ENCODE measurements at places on chromosomes 11 and 22.

DNA sequence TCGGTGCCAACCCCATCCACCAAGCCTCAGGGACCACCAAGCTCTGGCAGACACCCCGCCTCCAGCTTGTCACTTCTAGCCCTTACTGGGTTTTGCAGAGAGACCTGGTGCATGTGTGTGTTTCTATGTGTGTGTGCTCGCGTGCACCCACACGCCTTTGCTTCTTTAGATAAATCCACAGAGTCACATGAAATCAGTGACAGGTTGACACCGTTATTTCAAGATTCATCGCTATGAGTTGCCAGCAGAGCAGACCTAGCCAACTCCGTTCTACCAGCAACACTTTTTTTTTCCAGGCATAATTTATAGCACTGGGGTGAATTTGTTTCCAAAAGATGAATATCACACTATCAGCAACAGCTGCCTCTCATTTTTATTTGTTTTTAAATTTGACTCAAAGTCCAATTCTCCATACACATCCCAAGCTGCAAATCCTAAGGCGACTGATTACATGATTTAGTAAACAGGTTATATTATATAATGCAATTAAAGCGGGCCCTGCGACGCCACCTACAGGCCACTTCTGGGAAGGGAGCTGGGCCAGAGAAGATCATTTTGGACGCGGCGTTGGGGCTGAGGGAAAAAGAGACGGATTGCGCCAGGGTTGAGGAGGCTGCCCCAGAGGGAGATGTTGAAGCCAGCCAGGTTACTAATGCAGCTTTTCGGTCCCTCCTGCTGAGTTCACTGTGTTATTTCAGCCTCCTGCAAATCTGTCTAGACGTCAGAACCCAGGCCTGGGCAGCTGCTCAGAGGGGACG, 150.5 kb downstream of the FEZ1 start:
- peak; percentile 86 for DNase-seq
- H3K4me1 ChIP-seq: peaks cover 27% of the 10 kb centered on the region
- no peak overlapping the region for H3K4me3 ChIP-seq
- no peaks in the 10 kb centered on the region for H3K36me3 ChIP-seq
- H3K27ac ChIP-seq: no peak overlapping the region

DNA sequence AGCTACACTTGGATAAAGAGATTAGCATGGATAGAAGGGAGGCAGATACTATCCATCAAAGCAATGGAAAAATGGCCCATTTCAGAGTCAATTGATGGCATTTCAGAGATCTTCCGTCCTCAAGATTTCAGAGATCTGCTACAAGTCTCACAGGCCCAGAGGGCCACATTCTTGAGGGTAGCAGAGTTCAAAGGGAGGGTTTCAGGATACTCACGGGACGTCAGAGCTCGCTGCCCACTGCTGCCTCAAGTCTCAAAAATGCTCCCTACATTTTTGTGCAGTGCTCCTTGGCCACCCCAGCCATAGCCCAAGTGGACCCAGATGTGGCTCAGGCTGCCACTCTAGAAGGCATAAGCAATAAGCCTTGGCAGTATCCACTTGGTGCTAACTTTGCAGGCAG, 24.9 kb downstream of the RTL6 start:
- no peak overlapping the region for H3K4me3 ChIP-seq
- no peak for DNase-seq
- H3K36me3 ChIP-seq: no peaks in the 10 kb centered on the region
- H3K4me1 ChIP-seq: peaks cover 13% of the 10 kb centered on the region
- no peaks in the 10 kb centered on the region for H3K27me3 ChIP-seq

- H3K27ac ChIP-seq: no peak overlapping the region
- DNase-seq: peak; percentile 24
- peaks cover 6% of the 10 kb centered on the region for H3K4me1 ChIP-seq
- H3K27me3 ChIP-seq: no peaks in the 10 kb centered on the region
- H3K4me3 ChIP-seq: no peak overlapping the region
These were observed 1151.2 kb upstream of the CCDC90B start for GRCh38 chr11:84437071-84437980.

DNA sequence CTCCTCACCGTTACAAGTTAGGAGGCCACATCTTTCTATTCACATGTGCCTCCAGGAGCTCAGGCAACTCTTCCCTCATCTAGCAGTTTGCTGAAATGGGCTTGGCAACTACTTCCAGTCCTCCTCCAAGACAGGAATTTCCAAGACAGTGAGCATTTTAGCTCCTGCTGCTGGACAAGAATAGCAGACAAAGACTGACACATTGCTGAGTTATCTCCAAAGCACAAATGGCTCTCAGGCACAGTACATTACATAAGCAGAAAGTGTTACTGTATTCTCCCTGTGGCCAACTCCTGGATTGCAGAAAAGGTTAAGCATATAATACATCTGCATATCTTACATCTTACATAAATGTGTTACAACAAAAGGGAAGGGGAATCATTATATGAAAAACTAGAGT, 83.2 kb upstream of the POU2AF2 start:
- H3K27ac ChIP-seq: no peak overlapping the region
- no peaks in the 10 kb centered on the region for H3K4me1 ChIP-seq
- no peak for DNase-seq
- H3K4me3 ChIP-seq: no peak overlapping the region
- no peaks in the 10 kb centered on the region for H3K36me3 ChIP-seq

DNA sequence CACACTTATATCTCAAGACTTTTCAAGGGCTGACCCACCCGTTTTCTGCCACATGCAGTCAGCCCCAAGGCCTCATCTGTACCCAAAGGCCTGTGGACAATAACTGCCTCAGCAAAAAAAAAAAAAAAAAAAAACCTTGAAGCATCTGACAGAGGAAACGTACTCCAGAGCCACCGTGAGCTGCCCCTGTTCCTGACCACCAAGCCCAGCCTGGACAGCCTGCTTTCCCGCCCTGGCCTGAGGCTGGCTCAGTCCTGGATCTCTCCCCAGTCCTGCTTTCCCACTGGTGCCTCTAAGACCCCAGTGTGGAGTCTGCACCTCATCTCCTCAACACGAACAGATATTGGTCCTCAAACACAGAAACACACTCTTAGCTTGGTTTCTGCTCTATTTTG, 66.5 kb downstream of the SLC35F2 start:
- H3K4me1 ChIP-seq: no peaks in the 10 kb centered on the region
- H3K27ac ChIP-seq: no peak overlapping the region
- DNase-seq: no peak
- no peak overlapping the region for H3K4me3 ChIP-seq
- H3K36me3 ChIP-seq: peaks cover 2% of the 10 kb centered on the region

- no peaks in the 10 kb centered on the region for H3K27me3 ChIP-seq
- H3K27ac ChIP-seq: no peak overlapping the region
- no peaks in the 10 kb centered on the region for H3K4me1 ChIP-seq
- DNase-seq: no peak
- no peak overlapping the region for H3K4me3 ChIP-seq
- no peaks in the 10 kb centered on the region for H3K36me3 ChIP-seq
These were observed 32.2 kb upstream of the PTPRJ start for GRCh38 chr11:47948137-47948536.

- no peaks in the 10 kb centered on the region for H3K36me3 ChIP-seq
- no peaks in the 10 kb centered on the region for H3K4me1 ChIP-seq
- DNase-seq: no peak
- H3K27me3 ChIP-seq: no peaks in the 10 kb centered on the region
These were observed 85.7 kb downstream of the NECTIN1 start for GRCh38 chr11:119643212-119643875.

DNA sequence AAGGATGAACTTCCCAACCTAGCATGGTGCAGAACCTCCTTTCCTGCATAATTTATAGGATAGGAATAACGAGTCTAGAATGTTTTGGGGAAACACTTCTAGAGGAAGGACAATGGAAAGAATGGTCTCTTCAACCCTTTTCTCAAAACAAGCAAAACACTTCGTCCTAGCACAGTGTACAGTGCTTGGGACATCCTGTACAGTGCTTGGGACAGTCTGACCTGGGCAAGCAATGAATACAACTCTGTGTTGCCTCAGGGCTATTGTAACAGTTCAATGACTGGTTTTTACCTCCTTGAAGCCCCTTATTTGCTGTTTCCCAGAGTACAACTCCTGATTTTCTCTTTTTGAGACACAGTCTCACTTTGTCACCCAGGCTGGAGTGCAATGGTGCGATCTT, 1.6 kb upstream of the ADAMTS8 start:
- H3K27me3 ChIP-seq: peaks cover 26% of the 10 kb centered on the region
- no peaks in the 10 kb centered on the region for H3K36me3 ChIP-seq
- peaks cover 27% of the 10 kb centered on the region for H3K4me1 ChIP-seq
- DNase-seq: no peak
- H3K27ac ChIP-seq: no peak overlapping the region
